ENCODE measurements at places on chromosomes 2 and 18.

- DNase-seq, result no peak
Measured at GRCh38 chr2:237702441-237703391, 75.3 kb downstream of the LRRFIP1 start.

DNA sequence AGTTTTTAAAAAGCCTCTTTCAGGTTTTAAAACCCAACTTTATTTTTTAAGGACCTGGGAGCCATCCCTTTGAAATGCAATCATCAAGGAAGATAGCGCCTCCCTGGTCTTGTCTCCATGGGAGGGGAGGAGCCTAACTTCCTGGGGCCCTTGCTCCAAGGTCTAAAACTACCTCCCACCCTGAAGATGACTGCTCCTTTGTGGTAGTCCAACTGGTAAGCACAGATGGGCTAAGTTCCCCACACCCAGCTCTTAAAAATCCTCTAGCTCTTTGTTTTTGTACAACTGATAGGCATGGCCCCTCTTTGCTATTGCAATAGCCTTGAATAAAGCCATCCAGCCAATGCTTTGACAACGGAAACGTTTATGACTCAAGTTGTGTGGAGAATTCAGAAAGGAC is 716.8 kb downstream of the CBLN2 start:
- no peak for DNase-seq

GRCh38 chr2:44834656-44835055 is 106.8 kb upstream of the SIX3 start:
- DNase-seq, result no peak

- DNase-seq, result no peak
Measured at GRCh38 chr2:223725494-223725893, 111.9 kb downstream of the AP1S3 start.

GRCh38 chr2:224596289-224596688 is 11.1 kb upstream of the CUL3 start:
- no peak for DNase-seq

GRCh38 chr2:141611981-141612380 is 518.8 kb downstream of the LRP1B start:
- no peak for DNase-seq

- no peak for DNase-seq
Measured at GRCh38 chr2:170307052-170307451, 129.1 kb downstream of the MYO3B start.

DNA sequence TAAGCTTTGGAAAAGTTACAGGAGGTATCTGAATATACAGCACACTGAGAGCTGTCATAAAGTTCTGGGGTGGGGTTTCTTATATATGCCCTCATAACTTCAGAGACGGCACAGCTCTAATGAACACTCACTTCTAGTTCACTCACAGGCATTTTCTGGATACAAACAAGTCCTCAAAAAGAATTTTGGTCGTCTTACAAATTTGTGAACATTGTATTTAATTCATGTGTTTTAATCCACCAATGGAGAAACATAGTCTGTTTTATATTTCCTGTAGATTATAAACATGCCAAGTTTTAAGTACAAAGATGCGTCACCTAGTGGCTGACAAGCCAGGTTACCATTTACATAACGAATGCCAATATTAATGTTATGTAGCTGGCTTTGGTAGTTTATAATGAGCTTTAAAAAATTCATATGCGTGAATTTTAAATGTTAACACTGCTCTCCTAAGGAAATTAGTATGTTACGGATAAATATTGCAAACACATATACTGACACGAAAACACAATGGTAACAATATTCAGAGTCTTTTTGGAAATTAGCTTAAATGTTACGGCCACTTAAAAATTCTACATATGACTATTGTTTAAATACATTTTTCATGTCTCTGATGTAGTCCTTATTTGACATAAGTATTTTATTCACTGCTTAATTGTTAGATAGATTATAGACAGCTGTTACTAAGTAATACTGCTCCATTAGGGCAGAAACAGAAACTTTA is 2.5 kb downstream of the COL3A1 start:
- DNase-seq, result no peak
